ENCODE measurements at places on chromosomes 3 and 15.
A peak's percentile ranks its signal among the peaks of the same experiment; 100 is the strongest.

DNA sequence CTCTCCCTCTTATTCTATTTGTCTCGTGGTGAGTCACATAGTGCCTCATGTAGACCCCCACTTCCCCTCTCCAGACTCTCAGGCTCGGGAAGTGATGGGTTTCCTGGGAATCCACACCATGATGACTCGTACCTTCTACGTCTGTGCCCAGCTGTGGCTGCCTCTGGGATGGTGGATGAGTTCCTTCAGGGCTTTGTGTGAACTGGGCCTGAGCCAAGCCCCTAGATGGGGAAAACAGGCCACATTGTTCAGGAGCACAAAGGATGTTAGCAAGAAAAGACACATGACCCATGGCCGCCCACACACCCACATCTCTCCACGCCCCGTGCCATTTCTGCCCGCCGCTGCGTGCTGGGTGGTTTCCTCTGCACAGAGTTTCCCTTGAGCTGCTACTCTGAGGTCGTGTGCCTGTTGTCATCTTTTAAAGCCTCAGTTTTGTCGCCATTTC, 10.5 kb downstream of the ISG20 start:
- DNase-seq = peak; percentile 45

GRCh38 chr3:36381311-36381956, 1.1 kb downstream of the STAC start:
- DNase-seq = no peak

GRCh38 chr3:136858381-136858780, 3.6 kb upstream of the NCK1 start:
- no peak for DNase-seq

GRCh38 chr15:68421115-68421551, 10.8 kb downstream of the ITGA11 start:
- no peak for DNase-seq

DNA sequence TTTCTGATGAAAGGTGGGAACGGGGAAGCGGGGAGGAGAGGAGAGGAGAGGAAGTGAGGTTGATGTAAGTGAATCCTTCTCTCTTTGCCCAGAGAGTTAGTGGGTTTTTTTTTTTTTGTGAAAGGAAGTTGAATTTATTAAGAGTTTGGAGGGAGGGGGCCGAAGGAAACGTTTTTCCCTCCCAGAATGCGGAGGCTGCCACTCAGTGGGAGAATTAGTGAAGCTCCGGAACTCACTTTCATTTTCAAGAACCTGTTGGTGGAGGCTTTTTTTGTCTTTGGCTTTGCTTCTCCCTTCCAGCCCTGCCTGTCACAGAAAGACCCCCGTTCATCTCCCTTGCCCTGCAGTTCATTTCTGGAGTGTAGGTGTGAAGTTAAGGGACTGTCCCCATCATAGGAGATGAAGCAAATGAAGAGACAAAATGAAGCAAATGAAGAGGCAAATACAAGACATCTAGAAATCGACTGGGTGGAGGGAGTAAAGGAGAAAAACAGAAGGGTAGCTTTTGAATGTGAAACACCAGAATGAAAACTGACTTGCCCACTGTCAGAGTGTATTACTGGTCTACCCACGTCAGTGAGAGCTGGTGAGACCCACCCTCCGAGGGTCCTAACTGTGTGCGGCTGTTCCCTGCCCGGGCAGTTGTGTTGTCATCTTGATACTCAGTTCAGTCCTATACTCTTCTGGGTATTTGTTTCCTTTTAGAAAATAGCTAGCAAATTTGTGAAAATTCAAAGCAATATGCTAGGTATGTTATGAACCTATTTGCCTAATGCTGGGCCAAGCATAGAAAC, 91.5 kb downstream of the ITPR1 start:
- DNase-seq = no peak

- DNase-seq = no peak
These were observed 5.5 kb upstream of the ANO10 start for GRCh38 chr3:43627360-43627759.

DNA sequence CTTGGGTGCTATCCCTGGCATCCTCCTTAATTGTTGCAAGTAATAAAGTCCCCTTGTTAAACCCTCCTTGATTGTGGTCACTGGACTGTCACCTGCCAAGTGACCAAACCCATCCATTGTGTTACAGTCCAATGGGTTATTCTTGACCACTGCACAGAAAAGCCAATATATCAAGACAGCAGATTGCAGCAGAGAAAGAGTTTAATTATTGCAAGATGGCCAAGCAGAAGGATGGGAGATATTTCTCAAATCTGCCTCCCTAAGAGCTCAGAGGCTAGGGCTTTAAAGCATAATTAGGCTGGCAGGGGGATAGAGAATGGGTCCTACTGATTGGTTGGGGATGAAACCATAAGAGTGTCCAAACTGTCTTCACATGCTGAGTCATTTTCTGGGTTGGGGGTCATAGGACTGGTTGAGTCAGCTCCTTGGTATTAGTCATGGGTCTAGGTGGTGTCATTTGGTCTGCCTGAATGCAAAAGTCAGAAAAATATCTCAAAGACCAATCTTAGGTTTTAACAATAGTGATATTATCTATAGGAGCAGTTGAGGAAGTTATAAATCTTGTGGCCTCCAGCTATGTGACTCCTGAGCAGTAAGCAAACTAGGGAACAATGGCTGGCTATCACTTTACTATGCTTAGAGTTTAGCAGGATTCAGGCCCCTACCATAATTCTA, 19.1 kb upstream of the XYLB start:
- DNase-seq = no peak

DNA sequence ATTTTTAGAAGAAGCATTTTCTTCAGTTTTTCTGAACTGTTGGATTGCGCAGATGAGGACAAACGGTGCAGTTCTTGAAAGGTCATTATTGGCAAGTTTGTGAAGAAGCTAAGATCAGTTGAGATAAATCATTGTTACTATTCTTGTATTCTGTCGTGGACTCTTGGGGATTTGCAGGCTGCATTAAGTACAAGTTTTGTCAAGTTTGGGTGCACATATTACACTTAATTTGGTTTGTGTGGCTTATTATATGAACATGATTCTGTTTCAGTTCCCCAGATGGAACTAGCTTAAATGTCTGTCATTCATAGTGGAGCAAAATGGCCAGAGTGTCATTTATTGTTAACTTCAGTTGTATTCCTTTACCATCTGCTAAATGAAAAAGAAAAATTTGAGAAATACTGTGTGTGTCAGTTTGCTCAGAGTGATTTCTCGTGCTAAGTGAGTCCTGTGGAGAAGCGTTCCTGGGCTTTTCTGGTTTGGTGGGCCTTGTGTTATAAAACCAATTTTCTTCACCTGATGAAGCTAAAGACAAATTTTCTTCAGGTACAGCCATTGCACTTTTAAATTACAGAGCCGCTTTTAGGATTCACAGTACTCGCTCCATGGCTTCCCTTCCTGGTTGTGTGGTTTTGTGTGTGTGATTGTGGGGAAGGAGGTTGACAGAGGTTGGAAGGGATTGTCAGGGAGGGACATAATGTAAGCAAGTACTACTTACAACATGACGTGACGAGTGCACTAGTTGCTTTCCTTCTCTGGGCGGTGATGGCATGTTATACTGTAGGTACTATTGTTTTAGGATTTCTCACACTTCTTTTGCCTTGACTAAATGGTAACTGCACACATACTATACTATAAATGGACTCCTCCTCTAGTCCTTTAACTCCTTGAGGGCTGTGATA, 1.7 kb downstream of the AKAP13 start:
- DNase-seq = no peak

DNA sequence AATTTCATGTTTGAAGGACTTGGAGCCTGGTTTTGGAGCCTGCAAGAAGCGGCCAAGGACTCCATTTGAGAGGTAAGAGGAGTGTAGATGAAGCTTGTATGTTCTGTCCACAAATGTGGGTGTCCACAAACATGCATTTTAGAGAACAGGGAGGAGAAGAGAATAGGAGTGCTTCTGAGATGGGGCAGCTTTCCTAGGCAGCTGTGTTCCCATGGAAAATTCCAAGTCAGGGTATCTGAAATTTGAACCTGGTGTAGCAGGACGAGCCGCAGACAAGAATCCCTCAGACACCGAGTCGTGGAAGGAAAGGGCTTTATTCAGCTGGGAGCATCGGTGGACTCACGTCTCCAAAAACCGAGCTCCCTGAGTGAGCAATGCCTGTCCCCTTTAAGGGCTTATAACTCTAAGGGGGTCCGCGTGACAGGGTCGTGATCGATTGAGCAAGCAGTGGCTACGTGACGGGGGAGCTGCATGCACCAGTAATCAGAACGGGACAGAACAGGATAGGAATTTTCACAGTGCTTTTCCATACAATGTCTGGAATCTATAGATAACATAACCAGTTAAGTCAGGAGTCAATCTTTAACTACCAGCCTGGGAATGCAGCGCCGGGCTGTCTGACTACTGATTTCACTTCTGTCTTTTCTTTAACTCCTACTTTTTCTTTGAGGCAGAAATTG, 71.4 kb upstream of the WDR72 start:
- no peak for DNase-seq

DNA sequence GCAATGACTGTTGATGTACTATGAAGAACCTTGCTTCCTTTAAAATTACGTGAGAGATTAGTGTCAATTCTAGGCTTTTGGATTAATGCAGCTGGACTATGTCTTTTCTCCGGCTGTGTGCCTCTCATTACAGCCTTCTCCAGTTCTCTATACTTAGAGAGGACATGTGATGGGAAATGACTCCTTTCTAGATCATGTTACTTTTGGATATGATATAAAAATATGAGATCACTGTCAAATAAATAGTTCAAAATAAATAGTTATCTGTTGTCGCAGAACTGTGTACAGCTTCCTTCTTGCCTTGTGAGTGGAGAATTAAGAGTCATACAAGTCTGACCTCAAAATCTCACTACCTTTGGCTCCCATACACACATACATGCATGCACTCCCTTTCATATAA, 592.4 kb downstream of the DIPK2A start:
- no peak for DNase-seq

DNA sequence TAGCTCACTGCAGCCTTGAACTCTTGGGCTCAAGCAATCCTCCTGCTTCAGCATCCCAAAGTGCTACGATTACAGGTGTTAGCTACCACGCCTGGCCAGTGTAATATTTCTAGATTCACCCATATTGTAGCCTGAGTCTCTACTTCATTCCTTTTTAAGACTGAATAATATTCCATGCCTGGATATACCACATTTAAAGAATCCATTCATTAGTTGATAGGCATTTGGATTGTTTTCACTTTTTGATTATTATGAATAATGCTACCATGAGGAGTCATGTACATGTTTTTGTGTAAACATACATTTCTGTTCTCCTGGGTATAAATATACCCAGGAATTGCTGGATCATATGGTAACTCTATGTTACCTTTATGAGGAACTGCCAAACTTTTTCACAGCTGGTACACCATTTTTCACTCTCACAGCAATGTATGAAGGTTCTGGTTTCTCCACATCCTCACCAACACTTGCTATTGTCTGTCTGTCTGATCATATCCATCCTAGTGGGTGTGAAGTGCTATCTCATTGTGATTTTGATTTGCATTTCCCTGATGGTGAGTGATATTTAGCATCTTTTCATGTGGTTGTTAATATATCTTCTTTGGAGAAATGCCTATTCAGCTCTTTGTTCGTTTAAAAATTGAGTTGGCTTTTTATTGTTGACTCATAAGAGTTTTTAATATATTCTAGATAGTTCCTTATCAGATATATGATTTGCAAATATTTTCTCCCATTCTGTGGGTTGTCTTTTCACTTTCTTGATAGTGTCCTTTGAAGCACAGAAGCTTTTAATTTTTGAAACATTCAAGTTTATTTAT, 32.6 kb downstream of the EEFSEC start:
- no peak for DNase-seq

DNA sequence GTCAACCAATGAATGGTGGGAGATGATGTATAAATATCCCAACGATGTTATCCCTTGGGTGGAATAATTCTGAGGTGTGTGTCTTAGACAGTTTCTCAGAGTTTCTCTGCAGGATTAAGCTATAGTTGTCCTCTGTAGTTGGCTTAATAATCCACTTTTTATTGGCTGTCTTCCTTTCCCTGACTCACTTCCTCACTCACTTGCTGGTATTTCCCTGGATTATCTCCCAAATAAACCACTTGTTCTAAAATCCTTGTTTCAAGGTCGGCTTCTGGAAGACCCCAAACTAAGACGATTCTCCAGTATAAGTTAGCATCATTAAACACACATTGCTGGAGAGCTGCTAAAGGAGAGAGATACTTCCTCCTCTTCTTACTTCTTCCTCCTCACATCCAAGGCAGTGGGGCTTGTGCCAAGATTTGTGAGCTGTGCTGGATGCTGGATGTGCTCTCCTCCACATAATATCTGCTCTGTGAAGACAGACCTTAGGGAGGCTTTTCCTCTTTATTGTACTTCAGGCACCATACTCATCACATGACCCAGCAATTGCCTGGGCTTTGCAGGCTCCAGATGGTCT, 22.5 kb upstream of the ROPN1 start:
- DNase-seq = no peak

- DNase-seq = no peak
These were observed 435.9 kb downstream of the NR2F2 start for GRCh38 chr15:96766366-96766765.

DNA sequence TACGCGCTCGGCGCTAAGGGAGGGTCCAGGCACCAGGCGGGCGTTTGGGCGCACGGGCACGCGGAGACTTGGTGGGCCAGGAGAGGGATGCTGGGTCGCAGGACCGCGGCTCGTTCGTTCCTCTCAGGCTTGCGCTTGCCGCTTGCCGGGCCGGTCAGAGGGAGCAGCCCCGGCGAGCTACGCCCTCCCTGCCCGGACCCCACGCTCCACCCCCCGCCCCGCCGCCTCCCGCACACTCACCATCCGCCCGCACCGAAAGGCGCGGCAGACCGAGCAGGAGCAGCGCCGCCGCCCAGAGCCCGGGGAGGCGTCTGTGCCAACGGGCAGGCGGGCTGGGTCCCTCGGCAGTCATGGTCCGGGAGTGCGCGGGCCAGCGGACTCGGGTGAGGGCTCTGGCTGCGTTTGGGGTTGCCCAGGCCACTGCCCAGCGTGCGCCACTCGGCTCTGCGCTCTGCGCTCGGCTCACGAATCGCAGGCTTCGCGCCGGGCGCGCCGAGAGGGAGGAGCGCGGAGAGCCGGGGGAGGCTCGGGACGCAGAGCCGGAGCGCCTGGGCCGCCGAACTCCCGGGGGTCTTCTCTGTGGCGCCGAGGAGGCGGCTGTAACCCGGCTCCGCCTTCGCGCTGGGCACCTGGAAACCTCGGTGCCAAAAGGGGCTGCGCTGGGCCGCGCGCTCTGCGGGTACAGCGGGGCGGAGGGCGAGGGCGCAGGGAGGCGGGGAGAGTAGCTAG, at the start of gene SUSD5:
Gene SUSD5, minus strand, starts transcription at position 365 of the 729 bp plus-strand sequence. Its CDS starts 13 bp downstream, at position 352.
- no peak for DNase-seq

- DNase-seq = no peak
These were observed 5.8 kb downstream of the EFCC1 start for GRCh38 chr3:129006864-129007263.

Data from stimulated activated CD8-positive, alpha-beta memory T cell treated with anti-CD3 and anti-CD28 coated beads, Interleukin-7, amount 100 ng/mL, for 1 hour (primary cell).